Myometrial cell (primary cell): ENCODE measurements at places on chromosomes 4 and X. TPM values are rescaled to one million over a fixed set of nuclear protein-coding genes. Genes with fewer than 3 reads are reported as not detected.

CXCL1 gene
- 12.7 and 17.7 TPM in 2 replicates for total RNA-seq

NOX1 gene
- not detected in 2 replicates for total RNA-seq

SUPT20HL1 gene
- total RNA-seq = not detected in 2 replicates

GBA3 gene
- total RNA-seq = not detected in 2 replicates

SMIM10L2A gene
- total RNA-seq = under 0.01 TPM in 1 of 2 replicates, not detected in the other

LPAR4 gene
- total RNA-seq = not detected in 2 replicates

GEMIN8 gene
- total RNA-seq = 27.1 and 58.5 TPM in 2 replicates
